NB4 (cell line): ENCODE measurements at places on chromosomes 16 and 17.

- DNase-seq: peak; percentile 56
Measured at GRCh38 chr17:44828919-44829522, 1.1 kb downstream of the GJC1 start.

GRCh38 chr16:70695331-70696070 lies 9.6 kb upstream of the MTSS2 start:
- DNase-seq: peak; percentile 85

DNA sequence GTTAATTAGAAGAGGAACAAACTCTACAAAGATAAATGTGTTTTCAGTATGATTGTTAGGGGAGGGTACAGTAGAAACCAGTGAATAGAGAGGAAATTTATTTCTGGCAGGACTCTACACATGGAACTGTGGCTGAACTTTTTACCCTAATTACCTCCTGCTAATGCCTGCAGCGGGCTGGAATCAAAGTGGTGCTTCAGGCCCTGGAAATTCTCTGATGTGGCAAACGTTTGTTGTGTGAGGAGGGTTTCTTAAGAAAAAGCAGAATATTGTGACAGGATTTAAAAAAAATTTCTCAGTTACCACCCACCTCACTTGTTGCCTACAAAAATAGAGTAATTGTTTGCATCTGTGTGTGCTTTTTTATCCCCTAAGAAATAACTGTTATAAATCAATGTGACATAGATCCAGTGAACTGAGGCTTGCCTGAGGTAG lies 154.5 kb downstream of the BCAS3 start:
- no peak for DNase-seq

DNA sequence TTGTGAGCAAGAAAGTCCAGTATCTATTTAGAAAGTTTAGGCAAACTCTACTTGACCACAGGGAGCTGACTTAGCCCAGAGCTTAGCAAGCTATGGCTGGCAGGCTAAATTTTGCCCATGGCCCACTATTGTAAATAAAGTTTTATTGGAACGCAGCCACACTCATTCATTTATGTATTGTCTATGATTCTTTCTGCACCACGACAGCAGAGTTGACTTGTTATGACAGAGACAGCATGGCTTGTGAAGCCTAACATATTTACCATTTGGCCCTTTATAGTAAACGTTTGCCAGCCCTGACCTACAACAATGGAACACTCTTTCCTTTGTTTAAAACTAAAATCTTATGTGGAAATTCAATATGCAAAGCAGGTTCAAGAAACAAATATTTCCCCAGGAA lies 100.0 kb upstream of the ZFHX3 start:
- DNase-seq: no peak

DNA sequence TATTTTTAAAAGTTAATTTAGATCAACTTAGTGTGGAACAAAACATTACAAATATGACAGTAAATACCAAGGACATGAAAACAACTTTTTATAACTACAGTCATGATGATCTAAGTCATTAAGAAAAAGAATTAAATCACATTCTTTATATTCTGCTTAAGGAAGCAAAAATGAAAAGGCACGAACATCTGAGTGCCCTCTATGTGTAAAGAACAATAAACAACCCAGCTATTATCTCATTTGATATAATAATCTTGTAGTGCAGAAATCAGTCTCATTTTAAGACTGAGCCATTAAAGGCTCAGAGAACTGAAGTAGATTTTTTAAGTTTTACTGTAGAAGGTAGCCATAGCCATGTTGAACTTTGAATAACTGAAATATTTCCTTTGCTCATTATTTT lies 13.4 kb downstream of the MYO1D start:
- no peak for DNase-seq

DNA sequence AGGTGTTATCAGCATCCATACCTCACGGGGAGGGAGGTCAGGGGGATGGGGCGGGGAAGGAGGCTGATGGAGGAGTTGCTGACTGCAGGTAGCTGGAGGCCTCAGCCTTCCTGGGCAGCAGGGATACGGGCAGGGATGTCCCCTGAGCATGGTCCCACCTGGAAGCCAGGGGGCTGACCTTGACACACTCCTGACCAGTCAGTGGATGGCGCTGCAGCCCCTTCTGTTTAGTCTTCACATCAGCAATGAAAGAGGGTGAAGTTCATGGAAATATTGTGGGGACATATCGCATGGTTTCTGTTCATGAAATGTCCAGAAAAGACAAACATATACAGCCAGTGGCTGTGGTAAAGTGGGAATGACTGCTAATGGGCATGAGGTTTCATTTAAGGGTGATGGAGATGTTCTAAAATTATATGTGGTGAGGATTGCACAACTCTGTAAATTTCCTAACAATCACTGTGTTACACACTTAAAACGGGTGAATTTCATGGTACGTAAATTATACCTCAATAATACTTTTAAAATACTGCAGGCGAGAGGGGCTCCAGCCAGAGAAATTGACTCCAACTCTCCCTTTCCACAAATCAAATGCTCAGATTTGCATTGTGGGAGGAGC lies 489.6 kb downstream of the CDH13 start:
- peak; percentile 10 for DNase-seq

DNA sequence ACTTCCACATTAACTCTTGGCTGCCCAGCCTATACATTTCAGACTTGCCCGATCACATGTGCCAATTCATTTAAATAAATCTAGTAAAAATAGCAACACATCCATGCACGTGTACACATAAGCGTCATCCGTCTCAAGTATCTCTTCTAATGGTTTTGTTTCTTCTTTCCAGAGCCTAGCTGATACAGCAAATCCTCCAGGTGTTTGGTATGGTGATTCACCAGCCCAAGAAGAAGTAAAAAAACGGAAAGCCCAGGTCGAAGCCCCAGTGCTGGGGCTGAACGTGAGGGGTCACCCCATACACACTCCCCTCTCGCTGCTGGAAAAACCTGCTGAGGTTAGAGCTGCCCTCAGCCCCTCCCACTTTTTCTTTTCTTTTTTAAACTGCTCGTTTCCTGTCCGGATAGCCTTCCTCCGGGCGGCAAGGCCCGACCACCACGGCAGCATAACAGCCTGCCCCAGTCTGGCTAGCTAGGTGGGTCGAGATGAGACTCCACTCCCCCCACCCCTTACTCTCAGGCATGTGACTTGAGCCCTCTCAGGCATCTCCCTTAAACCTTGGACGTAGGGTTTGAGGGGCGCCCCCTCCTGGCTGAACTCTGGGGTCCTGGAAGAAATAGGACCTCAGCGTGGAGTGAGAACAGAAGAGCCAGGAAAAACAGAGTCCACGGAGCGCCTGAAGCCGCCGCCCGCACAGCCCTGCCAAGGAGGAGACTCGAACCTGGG lies 13.9 kb upstream of the OR1F1 start:
- DNase-seq: peak; percentile 73

- no peak for DNase-seq
Measured at GRCh38 chr16:69532641-69533455, 32.9 kb upstream of the NFAT5 start.

DNA sequence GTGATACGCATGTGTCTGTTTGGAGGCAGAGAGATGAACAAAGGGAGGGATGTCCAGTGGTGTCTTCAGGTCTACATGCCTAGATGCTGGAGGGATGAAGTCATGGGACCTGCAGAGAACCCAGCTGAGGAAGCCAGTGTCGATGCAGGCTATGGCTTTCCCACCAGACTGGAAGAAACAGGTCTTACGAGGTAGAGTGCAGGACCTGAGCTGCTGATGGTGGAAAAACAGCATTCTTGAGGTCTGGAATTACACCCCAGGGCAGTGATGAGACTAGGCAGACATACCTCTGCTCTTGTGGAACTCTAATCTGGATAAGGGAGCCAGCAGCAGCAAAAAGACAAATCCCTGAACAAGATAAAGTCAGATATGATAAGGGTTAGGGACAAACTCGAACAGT lies 37.4 kb downstream of the ARSG start:
- no peak for DNase-seq

- DNase-seq: no peak
Measured at GRCh38 chr17:77126519-77126918, 14.2 kb upstream of the SEC14L1 start.

DNA sequence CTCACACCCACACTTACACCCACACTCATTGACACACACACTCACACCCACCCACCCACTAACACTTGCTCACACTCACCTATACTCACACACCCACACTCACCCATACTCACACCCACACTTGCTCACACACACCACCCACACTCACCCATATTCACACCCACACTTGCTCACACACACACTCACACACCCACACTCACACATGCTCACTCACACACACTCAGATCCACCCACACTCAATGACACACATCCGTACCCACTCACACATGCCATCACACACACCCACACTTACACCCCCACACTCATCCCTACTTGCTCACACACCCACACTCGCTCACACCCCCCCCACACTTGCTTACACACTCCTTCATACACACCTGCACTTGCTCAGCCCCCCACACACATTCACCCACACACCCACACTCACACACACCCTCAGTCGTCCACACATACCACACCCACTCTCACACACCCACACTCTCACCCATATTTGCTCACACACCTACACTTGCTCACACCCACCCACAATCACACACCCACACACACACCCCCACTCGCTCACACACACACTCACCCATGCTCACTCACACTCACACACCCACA lies 321.1 kb upstream of the N4BP1 start:
- no peak for DNase-seq

- no peak for DNase-seq
Measured at GRCh38 chr16:23504076-23504452, 6.2 kb downstream of the GGA2 start.

DNA sequence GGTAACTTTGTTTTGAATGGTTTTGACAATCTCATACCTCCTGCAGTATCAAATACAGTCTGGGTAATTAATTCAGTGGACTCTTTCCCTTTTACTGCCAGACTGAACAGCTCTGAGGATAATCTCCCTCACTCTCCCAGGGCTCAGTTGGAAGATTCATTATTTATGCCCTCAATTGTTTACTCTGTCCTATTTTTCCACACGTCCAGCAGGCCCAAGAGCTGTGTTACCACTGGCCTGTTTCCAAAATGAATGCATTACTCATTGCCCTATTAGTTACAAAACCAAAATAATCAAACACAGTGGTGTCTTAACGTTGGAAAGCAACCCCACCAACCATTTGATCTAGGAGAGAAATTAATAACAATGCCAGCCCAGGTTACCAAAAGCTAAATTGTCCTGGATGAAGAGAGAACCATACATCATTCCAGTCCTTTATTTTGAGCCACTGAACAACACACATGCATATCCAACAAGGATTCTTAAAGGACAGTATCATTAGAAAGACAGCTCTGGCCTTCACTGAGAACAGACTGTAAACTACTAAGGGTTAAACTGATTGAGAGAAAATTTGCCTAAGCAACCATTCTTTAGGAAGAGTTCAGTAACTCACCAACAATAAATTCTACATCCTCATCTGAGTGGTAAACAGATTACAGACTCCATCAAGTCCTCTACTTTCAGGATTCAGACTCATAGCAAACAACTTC lies 34.5 kb downstream of the FAM222B start:
- DNase-seq: no peak

- DNase-seq: no peak
Measured at GRCh38 chr16:89374393-89374960, 115.9 kb downstream of the ANKRD11 start.

GRCh38 chr16:83530293-83530692 lies 277.5 kb upstream of the HSBP1 start:
- DNase-seq: no peak

GRCh38 chr16:804193-805048 lies 3.9 kb upstream of the GNG13 start:
- no peak for DNase-seq

DNA sequence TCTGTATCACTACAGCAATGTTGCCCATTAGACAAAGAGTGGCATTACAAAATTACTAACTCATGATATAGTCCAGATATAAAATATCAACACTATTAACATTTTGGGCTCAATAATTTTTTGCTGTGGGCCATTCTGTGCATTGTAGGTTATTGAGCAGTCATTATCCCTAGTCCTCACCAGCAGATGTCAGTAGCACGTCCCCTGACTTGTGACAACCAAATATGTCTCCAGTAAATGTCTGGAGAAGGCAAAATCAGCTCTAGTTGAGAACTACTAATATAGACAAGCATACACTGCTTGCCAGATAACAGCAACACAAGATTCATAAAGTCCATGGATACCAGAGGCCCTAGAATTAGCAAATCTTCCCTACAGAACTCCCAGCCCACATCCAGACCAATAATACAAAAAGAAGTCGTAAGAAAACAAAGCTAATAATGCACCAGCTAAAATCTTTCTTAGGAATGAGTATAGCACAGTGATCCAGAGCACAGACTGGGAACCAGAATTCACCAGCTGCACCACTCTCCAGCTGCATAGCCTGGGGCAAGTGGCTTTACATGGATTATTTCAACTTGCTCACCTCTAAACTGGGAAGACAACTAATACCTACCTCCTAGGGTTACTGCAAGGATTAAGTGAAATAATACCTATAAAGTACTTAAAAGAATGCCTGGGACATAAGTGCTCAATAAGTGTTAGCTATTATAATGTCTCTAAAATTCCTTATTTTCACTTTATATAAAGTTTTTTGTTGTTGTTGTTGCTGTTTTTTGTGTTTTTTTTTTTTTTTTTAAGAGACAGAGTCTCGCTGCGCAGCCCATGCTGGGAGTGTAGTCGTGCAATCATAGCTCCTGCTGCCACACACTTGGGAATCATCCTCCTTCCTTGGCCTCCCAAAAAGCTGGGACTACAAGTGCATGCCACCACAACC lies 23.7 kb downstream of the HELZ start:
- peak; percentile 72 for DNase-seq

DNA sequence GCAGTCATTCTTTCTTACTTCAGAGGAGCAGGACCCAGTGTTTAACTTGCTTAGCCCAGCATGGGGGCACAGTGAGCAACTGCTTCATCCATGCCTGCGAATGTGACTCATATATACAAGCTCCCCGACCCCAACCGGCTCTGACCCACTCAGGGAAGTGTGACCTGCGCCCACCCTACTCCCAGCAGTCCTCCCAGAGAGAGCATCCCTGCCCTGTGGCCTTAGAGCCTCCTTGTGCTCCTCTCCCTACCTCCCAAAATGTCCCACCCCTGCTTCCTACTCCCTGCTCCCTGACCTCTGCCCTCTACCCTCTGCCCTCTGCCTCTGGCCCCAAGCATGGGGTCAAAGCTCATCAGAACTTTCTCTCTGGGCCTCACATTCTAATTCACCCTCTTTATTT lies 46.9 kb upstream of the DLX4 start:
- DNase-seq: no peak

DNA sequence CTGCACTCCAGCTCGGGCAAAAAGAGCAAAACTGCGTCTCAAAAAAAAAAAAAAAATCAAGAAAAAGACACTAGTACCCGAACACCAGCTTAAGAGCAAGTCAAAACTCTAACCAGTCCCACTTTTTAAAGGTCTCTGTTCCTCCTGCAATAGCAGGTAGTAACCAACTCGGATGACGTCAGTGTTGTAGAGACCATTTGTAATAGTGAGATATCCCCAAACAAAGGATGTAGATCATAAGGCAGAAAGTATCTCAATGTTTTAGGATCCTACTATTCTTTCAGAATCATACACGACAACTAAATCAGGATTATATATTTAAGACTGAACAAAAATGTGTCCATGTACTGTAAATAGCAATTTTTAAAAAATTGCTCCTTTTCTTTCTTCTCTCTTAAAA lies 2.4 kb downstream of the JPT1 start:
- DNase-seq: no peak

- no peak for DNase-seq
Measured at GRCh38 chr16:4659363-4660353, 33.7 kb upstream of the NUDT16L1 start.
